ENCODE measurements at places on chromosomes 6 and 20. TPM values are rescaled to one million over a fixed set of nuclear protein-coding genes. Genes with fewer than 3 reads are reported as not detected.
A peak's percentile ranks its signal among the peaks of the same experiment; 100 is the strongest.

HFE gene
- 0.57 TPM for total RNA-seq

DNA sequence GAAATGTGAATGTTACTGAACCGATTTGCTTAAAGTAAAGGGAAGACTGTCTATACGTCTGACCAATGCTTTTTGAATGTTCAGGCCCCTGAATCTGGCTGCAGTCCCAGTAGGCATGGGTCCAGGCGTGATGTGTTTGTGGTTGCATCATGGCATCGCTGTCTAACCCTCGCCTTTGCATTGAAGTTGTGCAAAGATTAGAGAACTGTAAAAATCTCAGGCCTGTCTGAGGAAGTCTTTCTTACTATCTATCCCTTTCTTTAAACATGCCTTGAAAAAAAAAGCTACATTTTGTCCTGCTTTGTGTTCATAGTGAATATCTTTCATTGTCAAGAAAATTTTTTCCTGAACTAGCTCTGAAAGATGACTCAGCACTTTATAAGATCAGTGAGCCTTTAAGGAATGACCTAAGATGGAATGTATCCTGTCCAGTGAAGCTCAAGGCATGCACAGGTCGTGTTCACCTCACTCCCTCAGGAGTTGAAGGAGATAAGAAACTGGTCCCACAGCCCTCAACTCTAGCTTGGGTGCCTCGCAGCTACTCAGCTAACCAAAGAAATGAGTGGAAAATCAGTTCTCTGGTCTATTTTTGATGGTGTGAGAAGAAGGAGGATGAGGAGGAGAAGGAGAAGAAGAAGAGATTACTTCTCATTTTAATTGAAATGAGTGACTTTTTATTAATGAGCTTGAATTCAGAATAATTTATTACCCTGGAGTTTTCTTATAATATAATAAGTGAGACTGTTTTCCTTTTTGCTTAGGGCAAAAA is 48.6 kb downstream of the TPD52L1 start:
- no peak for DNase-seq

DNA sequence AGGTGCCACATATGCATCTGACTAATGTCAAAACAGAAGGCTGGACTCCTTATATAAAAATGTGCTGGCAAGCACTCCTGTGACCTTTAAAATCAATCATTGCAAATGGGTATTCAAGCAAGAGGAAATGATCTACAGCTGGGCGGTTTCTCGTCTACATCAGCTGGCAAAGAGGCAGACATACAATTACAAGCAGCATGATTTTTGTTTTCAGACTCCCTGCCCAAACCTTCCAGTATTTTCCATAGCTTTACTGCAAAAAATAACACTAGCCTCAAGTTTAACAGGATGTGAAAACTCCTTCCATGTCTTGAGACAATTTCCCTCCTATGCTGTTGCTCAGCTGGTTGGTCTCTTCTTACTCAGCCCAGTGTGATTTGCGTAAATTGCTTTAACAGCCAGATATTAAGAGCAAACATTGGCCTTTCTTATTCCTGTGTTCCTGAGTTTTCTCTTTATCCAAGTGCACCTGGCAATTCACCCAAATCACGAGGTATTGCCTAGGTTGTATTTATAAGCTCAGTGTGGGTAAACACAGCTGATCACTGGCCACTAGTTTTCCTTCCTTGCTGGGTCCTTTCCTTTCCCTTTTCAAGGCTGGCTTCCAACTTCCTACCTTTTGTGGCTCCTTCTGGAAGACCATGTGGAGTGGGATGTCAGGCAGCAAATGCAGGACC is 130.4 kb downstream of the MOXD1 start:
- peak; percentile 61 for DNase-seq

DNA sequence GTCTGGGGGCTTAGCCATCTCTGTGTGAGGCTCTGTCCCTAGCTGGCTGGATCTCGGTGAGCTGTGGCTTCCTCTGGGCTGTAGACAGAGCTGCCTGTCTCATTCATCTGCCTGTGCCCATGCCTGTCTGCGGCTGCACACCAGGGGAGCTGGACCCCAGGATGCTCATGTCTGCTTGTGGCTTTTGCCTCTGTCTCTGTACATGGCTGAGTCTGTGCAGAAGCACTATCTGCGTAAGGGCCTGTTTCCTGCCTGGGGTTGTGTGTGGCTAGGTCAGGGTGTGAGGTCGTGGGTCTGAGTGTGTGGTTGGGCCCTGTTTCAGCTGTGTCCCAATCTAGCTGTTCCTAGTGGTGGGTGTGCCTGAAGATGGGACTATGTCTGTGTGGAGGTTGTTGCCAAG is 68.2 kb downstream of the CDH22 start:
- no peak for DNase-seq

- peak; percentile 37 for DNase-seq
These were observed 33.4 kb upstream of the INSM1 start for GRCh38 chr20:20334489-20334888.

GRCh38 chr20:64099086-64099786 is 8.1 kb downstream of the NPBWR2 start:
- no peak for DNase-seq

DNA sequence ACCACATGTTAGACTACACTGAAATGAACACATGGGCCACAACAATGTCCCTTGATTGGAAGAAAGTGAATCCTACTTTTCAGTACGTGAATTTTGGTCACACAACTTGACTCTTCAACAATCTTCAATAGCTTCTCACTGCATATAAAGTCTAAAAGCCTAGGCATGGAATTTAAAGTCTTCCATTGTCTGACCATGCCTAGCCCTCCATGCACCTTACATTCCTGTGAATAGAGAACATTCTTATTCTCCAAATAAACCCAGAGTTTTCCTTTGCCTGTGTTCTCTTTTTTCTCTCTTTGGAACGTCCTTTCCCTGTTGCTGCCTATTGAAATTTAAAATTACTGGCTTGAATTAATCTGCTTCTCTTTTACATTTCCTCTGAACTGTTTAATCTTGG is 207.5 kb downstream of the ASCC3 start:
- DNase-seq = no peak

DNA sequence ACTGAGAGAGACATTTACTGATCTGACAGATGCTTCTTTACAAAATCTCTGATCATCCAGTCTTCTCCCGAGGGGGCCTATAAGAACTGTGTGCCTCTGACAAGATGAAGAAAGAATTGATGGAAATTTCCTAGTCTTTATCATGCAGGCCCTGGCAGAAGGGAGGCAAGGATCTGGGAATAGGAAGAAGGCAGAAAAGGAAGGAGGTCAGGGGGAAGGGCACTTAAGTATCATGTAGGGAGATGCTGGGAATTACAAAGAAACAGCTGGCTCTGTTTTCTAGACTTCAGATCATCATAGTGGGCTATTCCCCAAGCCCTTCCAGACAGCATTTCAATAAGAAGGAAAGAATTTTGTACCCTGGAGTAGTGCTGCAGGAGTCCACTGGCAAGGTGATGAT is 243.3 kb upstream of the MOCS1 start:
- no peak for DNase-seq

DNA sequence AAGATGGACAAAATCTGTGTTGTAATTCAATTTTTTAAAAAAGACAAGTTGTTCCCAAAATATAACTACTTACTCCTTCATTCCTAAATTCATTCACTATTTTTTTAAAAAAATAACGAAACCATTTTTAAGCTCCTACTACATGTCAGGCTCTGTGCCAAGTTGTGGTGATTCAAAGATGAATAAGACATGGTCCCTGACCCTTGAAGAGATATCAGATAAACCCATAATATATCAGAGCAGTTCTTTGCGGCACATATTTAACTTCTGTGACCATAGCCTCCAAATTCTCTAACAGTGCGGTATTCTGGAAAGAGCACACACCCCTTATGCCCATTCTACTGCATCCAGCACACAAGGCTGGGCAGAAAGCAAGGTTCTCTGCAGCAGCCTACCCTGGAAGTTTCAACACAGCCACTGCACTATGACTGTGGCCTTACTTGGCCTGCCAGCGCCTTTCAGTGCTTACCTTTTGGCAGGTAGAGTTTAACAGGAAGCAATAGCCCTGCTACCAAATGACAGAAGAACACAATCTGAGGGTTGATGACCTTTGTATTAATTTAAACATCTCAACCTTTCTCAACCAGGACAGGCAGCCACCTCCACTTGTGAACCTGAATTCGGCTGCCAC is 406.5 kb downstream of the BTBD9 start:
- DNase-seq = no peak
